ENCODE measurements at places on chromosomes 16 and 17.

DNA sequence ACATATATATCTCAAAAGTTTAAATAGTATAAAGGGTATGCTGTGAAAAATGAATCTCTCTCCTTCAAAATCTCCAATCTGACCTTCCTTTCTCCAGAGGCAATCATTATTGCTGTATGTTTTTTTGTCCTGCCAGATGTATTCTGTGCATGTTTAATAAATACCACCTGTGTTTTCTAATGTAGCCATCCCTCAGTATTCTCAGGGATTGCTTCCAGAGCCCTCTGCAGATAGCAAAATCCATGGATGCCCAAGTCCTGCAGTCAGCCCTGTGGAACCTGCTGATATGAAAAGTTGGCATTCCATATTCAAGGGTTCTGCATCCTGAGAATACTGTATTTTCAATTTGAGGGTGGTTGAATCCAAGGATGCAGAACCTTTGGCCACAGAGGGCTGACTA lies 42.9 kb downstream of the BPTF start:
- no peak for DNase-seq

DNA sequence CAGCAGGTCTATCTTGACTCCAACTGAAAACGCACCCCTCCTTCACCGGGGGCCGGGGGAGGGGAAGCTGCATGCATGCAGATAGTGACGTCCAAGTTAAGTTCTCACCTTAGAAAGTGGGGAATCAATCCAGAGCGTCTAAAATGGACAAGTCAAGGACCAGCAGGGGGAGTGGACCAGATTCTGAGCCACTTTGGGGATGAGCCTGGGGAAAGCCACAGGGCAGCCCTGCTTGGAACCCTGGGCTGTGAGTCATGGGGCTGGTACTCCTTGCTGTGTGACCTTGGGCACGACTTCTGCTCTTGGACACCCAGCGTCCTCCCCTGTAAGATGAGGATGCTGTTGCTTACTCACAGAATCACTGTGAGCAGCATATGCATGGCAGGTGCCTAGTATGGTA lies 9.1 kb downstream of the TNFRSF13B start:
- no peak for DNase-seq

DNA sequence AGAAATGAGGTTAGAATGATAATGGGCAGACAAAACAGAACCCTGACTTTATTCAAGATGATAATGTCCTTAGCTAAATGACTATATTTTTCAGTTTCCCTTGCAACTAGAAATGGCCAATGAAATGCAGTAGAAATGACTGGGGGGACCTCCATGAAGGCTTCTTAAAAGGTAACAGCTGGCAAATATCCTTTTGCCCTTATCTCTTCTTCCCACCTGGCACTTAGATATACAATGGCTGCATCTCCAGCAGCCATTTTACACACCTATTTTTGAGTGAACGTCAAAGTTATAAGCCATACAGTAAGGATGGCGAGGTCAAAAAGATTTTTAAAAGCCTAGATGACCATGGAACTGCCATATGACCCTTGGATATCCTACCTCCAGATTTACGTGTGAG lies 39.9 kb downstream of the USP32 start:
- DNase-seq, result no peak

DNA sequence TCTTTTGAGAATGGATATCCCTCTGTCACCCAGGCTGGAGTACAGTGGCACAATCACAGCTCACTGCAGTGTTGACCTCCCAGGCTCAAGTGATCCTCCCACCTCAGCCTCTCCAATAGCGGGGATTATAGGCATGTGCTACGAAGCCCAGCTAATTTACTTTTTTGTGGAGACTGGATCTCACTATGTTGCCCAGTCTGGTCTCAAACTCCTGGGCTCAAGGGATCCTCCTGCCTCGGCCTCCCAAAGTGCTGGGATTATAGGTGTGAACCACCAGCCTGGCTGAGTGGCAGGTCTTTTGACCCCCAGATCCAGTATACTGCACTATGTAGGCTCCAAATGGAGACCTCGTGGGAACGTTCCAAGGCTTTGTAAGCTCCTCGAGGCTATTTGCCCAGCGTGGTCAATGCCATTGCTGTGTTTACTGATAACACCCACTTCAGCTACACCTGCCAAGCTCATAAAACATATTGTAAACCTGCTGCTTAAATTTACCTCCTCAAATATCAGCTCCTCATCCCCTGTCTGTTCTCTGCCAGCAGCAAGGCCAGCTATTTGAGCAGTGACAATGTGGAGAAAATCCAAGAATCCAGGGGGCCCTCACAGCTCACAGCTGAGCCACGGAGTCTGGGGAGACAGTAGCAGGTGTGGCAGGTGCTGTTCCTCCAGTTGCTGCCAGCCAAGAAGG lies 16.2 kb upstream of the KIFC3 start:
- DNase-seq, result no peak

- DNase-seq, result no peak
Observed at GRCh38 chr16:73000907-73001521, 46.9 kb downstream of the ZFHX3 start.

- DNase-seq, result no peak
Observed at GRCh38 chr17:27733773-27734172, 66.6 kb downstream of the NOS2 start.

DNA sequence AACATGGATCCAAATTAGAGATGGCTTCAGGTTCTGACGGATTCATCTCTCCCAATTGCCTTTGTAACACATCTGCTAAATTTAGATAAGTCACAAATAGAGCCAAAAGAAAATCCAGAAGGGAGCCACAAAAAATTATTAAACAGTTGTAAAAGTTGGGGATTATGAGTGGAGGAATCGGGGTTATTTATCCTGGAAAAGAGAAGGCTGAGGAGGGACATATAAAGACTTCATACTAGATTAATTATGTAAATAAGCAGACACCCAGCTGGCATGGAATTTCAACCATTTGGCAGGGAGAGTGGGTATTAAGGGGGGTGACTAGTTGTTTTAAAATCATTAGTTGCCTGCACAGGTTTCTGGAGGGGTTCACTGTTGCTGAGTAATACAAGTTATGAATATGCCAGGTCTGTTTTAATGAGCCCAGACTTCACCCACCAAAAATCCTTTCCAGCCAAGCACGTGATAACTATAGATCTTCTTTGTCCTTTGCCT lies 89.6 kb downstream of the CDH13 start:
- DNase-seq, result no peak

- DNase-seq, result no peak
Observed at GRCh38 chr16:84237994-84238750, 1.6 kb downstream of the KCNG4 start.

GRCh38 chr17:36937959-36938565 lies 787 bp downstream of the LHX1 start:
- DNase-seq, result no peak

DNA sequence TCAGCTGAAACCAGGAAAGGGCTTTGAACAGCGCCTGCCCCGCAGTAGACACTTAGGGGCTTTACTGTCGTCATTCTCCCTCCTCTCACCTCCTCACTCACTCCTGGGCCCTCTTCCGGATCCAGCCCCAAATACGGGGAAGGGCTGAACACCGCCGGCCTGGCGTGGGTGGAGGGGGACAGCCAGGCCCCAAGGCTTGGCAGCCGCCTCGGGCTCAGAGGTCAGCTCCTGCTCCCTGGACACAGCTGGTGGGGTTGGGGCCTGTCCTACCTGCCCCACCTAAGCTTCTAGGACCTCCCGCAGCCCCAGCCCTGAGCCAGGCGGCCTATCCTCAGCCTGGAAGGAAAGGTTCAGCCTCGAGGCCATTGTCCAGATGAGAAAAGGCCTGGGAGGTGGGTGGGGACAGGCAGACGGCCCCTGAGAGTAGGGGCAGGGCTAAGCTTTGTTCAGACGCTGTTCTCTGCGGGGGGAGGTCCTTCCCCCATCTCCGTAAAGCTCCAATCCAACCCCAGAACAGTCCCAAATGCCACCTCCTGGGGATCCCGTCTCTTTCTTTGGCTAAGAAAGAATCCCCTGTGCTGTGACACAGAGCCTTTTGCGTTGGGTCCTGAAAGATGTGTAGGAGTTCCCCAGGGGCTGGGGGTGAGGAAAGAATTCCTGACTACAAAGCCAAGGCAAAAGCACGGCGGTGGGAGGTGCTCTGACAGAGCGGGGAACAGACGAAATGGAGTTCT lies 881 bp upstream of the LLGL1 start:
- DNase-seq, result no peak

DNA sequence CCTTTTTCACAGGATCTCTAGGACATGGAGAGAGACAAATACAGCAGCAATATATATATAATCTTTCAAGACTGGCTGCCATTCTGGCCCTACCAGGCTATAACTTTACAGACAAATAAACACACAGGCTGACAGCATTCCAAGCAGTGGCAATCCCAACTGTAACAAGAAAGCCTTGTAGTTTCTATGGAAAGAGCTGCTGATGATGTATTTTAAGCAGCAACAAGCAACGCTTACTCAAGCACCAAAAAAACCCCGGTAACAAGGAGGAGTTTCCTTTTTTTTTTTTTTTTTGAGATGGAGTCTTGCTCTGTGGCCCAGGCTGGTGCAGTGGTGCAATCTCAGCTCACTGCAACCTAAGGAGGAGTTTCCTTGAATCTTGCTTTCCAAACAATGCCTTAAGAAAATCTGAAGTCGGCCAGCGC lies 23.2 kb downstream of the LSM12 start:
- DNase-seq, result no peak

Data from activated CD4-positive, alpha-beta T cell treated with anti-CD3 and anti-CD28 coated beads for 24 hours (primary cell).